Esophagus squamous epithelium (tissue), 5 donors: ENCODE measurements at places on chromosomes 5 and 9. TPM values are rescaled to one million over a fixed set of nuclear protein-coding genes. Genes with fewer than 3 reads are reported as not detected.

TMEM141 gene
- 128 TPM for total RNA-seq

ELOVL7 gene
- 7.4 TPM for total RNA-seq

TMC1 gene
- 1.5 TPM for total RNA-seq

FGD3 gene
- total RNA-seq: 6.5 TPM

TAF11L6 gene
- not detected for total RNA-seq

GRCh38 chr5:140926443-140927227, 536 bp downstream of the PCDHAC1 start:
- H3K36me3 ChIP-seq: no peaks in the 10 kb centered on the region
- no peaks in the 10 kb centered on the region for H3K27me3 ChIP-seq
- no peak overlapping the region for H3K27ac ChIP-seq
- DNase-seq: no peak

GRCh38 chr5:101418713-101419118, 515.6 kb upstream of the ST8SIA4 start:
- no peak overlapping the region for H3K27ac ChIP-seq
- H3K36me3 ChIP-seq: no peaks in the 10 kb centered on the region
- H3K27me3 ChIP-seq: no peaks in the 10 kb centered on the region
- H3K4me3 ChIP-seq: no peak overlapping the region
- no peaks in the 10 kb centered on the region for H3K4me1 ChIP-seq
- DNase-seq: no peak

DNA sequence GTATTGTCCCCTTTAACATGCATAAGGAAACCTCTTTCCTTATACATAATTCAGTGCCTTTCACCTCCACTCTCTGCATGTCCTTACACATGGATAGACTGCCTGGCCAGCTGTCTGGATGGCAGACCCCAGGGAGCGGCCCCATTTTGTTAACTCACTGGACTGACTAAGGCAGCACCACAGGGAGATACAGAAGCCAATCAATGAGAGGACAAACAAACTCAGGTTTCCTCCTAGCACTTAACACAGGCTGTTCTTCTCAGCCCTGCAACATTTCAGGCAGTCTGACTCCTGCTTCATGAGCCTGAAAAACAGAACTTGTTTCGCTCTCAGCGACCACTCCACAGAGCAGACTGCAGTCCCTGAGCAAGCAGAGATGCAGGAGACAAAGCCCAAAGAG, 135.4 kb upstream of the RASEF start:
- no peak for DNase-seq
- H3K4me1 ChIP-seq: no peaks in the 10 kb centered on the region
- no peak overlapping the region for H3K4me3 ChIP-seq

- H3K36me3 ChIP-seq: no peaks in the 10 kb centered on the region
- no peak overlapping the region for H3K4me3 ChIP-seq
- no peaks in the 10 kb centered on the region for H3K4me1 ChIP-seq
- no peak for DNase-seq
- no peak overlapping the region for H3K27ac ChIP-seq
These were observed 25.6 kb downstream of the ANKRD55 start for GRCh38 chr5:56207537-56207936.

DNA sequence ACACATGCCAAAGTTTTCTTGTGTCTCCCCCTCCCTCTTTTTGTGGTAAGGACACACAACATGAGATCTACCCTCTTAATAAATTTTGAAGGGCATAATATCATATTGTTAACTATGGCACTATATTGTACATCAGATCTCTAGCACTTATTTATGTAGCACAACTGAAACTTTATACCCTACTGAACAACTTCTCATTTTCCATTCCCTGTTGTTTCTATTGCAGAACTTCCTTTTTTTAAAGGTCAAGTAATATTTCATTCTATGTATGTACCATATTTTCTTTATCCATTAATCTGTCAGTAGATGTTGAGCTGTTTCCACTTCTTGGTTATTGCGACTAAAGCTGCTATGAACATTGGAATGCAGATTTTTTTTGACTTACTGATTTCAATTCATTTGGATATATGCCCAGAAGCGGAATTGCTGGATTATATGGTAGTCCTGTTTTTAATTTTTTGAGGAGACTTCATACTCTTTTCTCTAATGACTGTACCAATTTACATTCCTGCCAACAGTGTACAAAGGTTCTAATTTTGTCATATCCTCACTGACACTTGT, 305.3 kb downstream of the PRR16 start:
- no peaks in the 10 kb centered on the region for H3K27me3 ChIP-seq
- H3K36me3 ChIP-seq: no peaks in the 10 kb centered on the region
- no peak overlapping the region for H3K4me3 ChIP-seq

DNA sequence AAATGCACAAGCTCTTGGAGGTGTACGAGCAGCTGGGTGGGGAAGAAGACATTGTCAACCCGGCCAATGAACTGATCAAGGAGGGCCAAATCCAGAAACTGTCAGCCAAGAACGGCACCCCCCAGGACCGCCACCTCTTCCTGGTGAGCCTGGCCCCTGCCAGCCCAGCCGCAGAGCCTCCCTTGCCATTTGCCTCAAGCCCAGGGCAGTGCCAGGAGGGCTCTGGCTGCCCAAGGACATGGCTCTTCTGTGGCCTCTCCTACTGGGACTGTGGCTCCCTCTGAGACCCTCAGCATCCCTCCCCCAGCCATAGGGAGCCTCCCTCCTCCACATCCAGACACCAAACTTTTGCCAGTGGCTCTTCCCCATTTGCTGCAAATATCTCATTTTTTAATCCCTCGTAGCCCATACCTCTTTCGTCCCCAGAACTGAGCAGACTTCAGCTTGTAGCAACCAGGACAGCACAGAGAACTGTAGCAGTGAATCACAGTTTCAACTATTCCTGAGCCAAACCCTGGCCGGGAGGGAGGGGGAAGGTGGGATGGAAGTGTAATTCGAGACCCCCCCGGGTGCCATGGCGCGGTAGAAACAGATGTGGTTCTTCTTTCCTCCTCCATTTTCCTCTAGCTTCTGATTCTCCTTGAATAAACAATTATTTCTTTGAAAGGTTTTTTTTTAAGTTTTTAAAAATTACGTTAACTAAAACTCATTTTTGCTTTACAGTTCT, 44.5 kb upstream of the SUSD3 start:
- no peaks in the 10 kb centered on the region for H3K27me3 ChIP-seq
- H3K4me1 ChIP-seq: no peaks in the 10 kb centered on the region
- no peak for DNase-seq
- H3K36me3 ChIP-seq: peaks cover 35% of the 10 kb centered on the region
- no peak overlapping the region for H3K4me3 ChIP-seq

DNA sequence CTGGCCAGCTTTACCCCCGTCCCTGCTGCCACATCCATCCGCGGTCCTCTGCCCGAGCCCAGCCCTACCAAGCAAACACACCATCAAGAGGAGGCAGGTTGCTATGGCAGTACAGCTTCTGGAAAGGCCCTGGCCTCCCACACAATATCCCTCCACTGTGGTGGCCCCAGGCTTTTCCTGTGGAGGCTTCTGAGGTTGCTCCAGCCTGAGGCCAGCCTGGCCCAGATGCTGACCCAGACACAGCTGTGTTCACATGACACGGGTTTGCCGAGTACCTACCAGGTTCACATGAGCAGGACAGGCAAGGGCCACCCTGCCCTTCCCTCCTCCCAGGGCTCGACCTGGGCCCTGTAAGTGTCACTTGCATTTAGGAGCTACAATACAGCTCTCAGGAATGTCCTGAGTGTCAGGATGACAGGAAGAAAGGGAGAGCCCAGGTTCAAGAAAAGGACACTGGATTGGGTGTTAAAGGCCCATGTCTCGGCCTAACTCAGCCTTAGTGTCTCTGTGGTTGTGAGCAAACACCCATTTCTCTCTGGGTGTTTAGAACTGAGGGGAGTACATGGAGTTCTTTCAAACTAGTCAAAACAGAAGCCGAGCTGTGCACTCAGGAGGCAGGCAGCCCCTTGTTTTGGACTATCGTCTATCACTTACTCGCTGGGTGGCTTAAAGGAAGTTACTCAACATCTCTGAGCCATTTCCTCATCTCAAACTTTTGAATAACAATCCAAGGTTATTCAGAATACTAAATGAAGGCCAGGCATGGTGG, 40.2 kb downstream of the NAIF1 start:
- no peak for DNase-seq
- H3K4me1 ChIP-seq: peaks cover 2% of the 10 kb centered on the region
- no peaks in the 10 kb centered on the region for H3K27me3 ChIP-seq

DNA sequence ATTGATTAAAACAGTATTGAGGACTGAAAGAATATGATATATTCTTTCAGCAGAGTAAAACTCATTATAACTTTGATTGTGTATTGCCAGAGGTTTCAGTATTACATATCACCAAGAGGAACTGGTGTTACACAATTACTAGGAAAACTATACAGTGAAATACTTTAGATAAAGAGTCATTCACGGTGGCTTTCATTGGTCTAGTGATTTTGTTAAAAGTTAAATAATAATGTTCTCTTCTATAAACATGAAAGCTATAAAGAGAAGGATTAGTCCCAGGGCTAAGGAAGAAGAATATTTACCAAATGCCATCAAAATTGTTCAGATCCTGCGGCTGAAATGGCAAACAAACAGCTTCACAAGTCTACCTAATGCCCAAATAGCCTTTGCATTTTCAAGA, 306.2 kb downstream of the SEMA5A start:
- no peaks in the 10 kb centered on the region for H3K27me3 ChIP-seq
- no peak overlapping the region for H3K27ac ChIP-seq
- DNase-seq: no peak

- no peak for DNase-seq
- H3K36me3 ChIP-seq: no peaks in the 10 kb centered on the region
- H3K27ac ChIP-seq: peak within 1 kb of the TSS; percentile 2
- H3K4me1 ChIP-seq: peaks cover 51% of the 10 kb centered on the region
These were observed at the start of gene PCDH12 for GRCh38 chr5:141958113-141958512. Gene PCDH12 (minus strand): TSS chr5:141958202. CDS start chr5:141957851, 351 bp downstream.

DNA sequence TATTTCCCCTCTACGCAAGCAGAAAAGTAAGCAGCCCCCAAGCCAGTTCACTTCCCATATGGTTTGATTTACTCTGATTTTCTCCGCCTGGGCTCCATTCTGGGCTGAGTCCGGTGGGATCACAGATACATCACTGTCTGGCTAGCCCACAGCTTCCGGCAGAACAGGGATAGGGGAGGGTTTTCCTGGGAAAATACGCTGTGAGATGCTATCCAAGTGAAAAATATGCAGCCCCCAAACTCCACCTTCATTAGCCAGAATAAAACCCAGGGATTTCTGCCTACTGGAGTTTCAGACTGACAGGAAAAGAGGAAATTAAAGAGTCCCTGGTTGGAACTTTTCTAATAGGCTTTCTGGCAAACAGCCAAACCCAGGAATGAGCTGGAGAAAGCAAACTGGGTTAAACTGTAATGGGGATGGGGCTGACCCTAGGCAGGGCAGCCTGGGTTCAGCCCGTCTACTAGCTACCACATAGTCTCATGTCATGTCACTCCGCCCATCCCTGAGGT, 16.9 kb upstream of the NIPAL4 start:
- peaks cover 14% of the 10 kb centered on the region for H3K4me1 ChIP-seq
- H3K4me3 ChIP-seq: no peak overlapping the region
- H3K27me3 ChIP-seq: no peaks in the 10 kb centered on the region

- H3K27me3 ChIP-seq: no peaks in the 10 kb centered on the region
- H3K27ac ChIP-seq: no peak overlapping the region
- H3K4me1 ChIP-seq: peaks cover 9% of the 10 kb centered on the region
These were observed 13.0 kb downstream of the UBAP2 start for GRCh38 chr9:34035656-34036055.

DNA sequence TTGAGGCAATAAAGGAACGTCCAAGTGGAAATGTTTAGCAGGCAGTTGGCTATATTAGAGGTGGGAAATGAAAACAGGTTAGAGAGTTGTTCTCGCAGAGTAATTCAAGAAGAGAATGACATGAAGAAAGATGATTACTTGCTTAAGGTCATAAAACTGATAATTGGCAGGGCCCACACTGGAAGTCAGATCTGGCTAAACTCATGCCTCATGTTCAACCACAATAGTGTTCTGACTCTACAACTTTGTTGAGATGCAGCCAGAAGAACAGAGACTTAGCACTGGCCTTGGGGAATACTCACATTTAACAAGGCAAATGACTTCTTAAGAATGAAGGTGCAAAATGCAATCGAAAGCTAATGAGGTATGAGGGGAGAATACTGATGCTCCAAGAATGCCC, 27.2 kb upstream of the TNFSF8 start:
- DNase-seq: no peak
- no peak overlapping the region for H3K4me3 ChIP-seq
- no peaks in the 10 kb centered on the region for H3K36me3 ChIP-seq
- peaks cover 13% of the 10 kb centered on the region for H3K27me3 ChIP-seq
- peak overlapping the region; percentile 57 for H3K27ac ChIP-seq
- peaks cover 5% of the 10 kb centered on the region for H3K4me1 ChIP-seq

GRCh38 chr5:141488591-141489561, at the start of gene PCDHGC5:
Gene PCDHGC5 (plus strand): TSS chr5:141489081. CDS start chr5:141489241, 160 bp downstream.
- no peak within 1 kb of the TSS for H3K4me3 ChIP-seq
- H3K36me3 ChIP-seq: no peaks in the 10 kb centered on the region
- H3K27me3 ChIP-seq: no peaks in the 10 kb centered on the region
